ENCODE measurements at places on chromosomes 7 and 10. TPM values are rescaled to one million over a fixed set of nuclear protein-coding genes. Genes with fewer than 3 reads are reported as not detected.

GRCh38 chr10:112847778-112848177 lies 102.3 kb upstream of the TCF7L2 start:
- H3K36me3 ChIP-seq, result no peaks in the 10 kb centered on the region
- H3K27ac ChIP-seq, result no peak overlapping the region
- DNase-seq, result no peak
- H3K4me1 ChIP-seq, result no peaks in the 10 kb centered on the region

- H3K4me3 ChIP-seq, result no peak overlapping the region
- no peaks in the 10 kb centered on the region for H3K27me3 ChIP-seq
- no peak for DNase-seq
Measured at GRCh38 chr7:100818825-100819224, 8.5 kb downstream of the EPHB4 start.

GRCh38 chr7:110307776-110308175 lies 783.2 kb upstream of the LRRN3 start:
- no peaks in the 10 kb centered on the region for H3K36me3 ChIP-seq
- no peak for DNase-seq
- no peak overlapping the region for H3K27ac ChIP-seq
- H3K4me3 ChIP-seq, result no peak overlapping the region
- no peaks in the 10 kb centered on the region for H3K4me1 ChIP-seq

- H3K27me3 ChIP-seq, result no peaks in the 10 kb centered on the region
Measured at GRCh38 chr10:116146372-116147140, 126.5 kb downstream of the GFRA1 start.

DNA sequence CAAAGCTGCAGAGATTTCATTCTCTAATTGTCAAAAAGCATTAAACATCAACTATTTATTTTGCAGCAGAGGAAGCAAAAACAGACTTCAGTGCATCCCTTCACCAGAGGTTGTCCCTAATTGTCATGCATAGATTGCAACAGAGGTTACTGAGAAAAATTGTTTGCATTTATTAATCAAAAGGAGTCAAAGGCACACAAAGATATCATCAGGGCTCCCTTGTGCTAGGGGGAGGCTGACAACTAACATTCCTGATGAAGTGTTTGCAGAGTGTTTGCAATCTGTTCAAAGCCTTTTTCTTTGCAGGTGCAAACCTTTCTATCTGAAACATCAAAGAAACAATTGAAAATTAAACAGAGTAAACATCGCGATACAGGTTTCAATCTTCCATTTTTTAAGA lies 227.5 kb downstream of the TEX36 start:
- no peak overlapping the region for H3K27ac ChIP-seq
- DNase-seq, result no peak
- H3K27me3 ChIP-seq, result peaks cover 24% of the 10 kb centered on the region
- peaks cover 12% of the 10 kb centered on the region for H3K4me1 ChIP-seq

GRCh38 chr10:80146918-80147317 lies 14.4 kb downstream of the PLAC9 start:
- H3K36me3 ChIP-seq, result peaks cover 33% of the 10 kb centered on the region
- no peak overlapping the region for H3K27ac ChIP-seq
- no peaks in the 10 kb centered on the region for H3K27me3 ChIP-seq
- H3K4me3 ChIP-seq, result no peak overlapping the region
- no peak for DNase-seq
- peaks cover 24% of the 10 kb centered on the region for H3K4me1 ChIP-seq

DNA sequence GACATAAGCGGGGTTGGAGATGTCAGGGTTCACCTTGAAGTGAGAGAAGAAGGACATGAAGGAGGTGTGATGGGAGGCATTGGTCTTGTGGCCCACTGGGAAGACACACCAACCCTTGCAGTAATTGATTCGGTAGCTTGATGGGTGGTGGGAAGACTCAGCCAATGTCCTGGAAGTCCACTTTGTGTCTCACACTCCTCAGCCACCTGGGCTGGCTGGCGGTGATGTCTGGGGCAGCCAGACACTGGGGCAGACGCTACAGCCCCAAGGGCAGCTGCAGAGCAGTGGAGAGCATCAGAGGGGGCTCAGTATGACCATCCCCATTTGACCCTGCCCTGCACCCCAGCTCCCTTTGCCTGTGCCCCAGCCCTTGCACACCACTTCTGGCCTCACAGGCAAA lies 16.7 kb upstream of the DRGX start:
- peaks cover 19% of the 10 kb centered on the region for H3K27me3 ChIP-seq
- DNase-seq, result no peak
- H3K36me3 ChIP-seq, result no peaks in the 10 kb centered on the region
- no peak overlapping the region for H3K27ac ChIP-seq
- no peak overlapping the region for H3K4me3 ChIP-seq

- no peak overlapping the region for H3K27ac ChIP-seq
- H3K36me3 ChIP-seq, result no peaks in the 10 kb centered on the region
- no peak overlapping the region for H3K4me3 ChIP-seq
- H3K4me1 ChIP-seq, result no peaks in the 10 kb centered on the region
- H3K27me3 ChIP-seq, result no peaks in the 10 kb centered on the region
Measured at GRCh38 chr10:15563246-15563645, 156.5 kb downstream of the ITGA8 start.

GRCh38 chr10:20087353-20087752 lies 271.1 kb downstream of the PLXDC2 start:
- no peak overlapping the region for H3K4me3 ChIP-seq
- H3K27me3 ChIP-seq, result no peaks in the 10 kb centered on the region
- no peaks in the 10 kb centered on the region for H3K36me3 ChIP-seq
- H3K27ac ChIP-seq, result no peak overlapping the region
- H3K4me1 ChIP-seq, result no peaks in the 10 kb centered on the region
- no peak for DNase-seq

- H3K4me1 ChIP-seq, result peaks cover 35% of the 10 kb centered on the region
- peak; percentile 67 for DNase-seq
- H3K4me3 ChIP-seq, result no peak overlapping the region
- H3K27me3 ChIP-seq, result no peaks in the 10 kb centered on the region
Measured at GRCh38 chr10:50514995-50515394, 108.8 kb downstream of the SGMS1 start.

GRCh38 chr7:19944363-19945120 lies 171.1 kb upstream of the TMEM196 start:
- H3K4me1 ChIP-seq, result peaks cover 3% of the 10 kb centered on the region
- H3K27me3 ChIP-seq, result no peaks in the 10 kb centered on the region
- DNase-seq, result no peak
- H3K36me3 ChIP-seq, result no peaks in the 10 kb centered on the region
- H3K27ac ChIP-seq, result no peak overlapping the region

DNA sequence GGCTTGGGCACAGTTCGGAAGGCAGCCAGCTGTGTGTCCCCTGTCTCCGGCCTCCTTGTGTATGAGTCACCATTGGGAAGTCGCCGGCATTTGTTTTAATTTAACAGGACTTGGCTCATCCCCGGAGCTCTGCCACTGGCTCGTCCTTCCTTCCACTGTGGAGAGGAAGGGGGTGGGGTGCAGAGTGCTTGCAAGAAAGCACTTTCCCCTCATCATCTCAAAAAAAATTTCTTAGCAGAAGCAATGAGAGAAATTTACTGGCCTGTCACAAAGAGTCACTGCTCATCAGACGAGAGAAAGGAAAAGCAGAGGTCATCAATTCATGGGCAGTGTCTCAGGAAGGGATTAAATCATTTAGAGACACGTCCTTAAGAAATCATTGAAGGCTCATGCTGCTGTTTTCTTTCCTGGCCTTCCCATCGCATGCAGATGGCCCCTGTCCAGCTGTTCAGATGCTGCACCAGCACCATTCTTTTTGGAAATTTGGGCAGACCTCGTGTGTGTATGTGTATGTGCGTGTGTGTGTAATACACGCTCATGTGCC lies 93.3 kb downstream of the BMS1 start:
- no peak overlapping the region for H3K4me3 ChIP-seq
- H3K27me3 ChIP-seq, result no peaks in the 10 kb centered on the region
- peaks cover 9% of the 10 kb centered on the region for H3K4me1 ChIP-seq
- peak; percentile 47 for DNase-seq

The KAZALD1 gene
- total RNA-seq, result 24.9 TPM

The GIGYF1 gene
- 25.9 TPM for total RNA-seq

The ASAH2 gene
- total RNA-seq, result 14.0 TPM

The TWNK gene
- total RNA-seq, result 7.5 TPM

The LIPJ gene
- total RNA-seq, result not detected

The AKR1C2 gene
- total RNA-seq, result 0.66 TPM

The CYP3A5 gene
- total RNA-seq, result not detected
